Activated naive CD8-positive, alpha-beta T cell treated with anti-CD3 and anti-CD28 coated beads for 36 hours (primary cell): ENCODE measurements at places on chromosomes 6 and 20. TPM values are rescaled to one million over a fixed set of nuclear protein-coding genes. Genes with fewer than 3 reads are reported as not detected.

CDYL gene
- total RNA-seq = 40.5 TPM

ANGPT4 gene
- not detected for total RNA-seq

RSPH3 gene
- 4.0 TPM for total RNA-seq

BAG2 gene
- 12.4 TPM for total RNA-seq

RSPO3 gene
- total RNA-seq = not detected

SUMO4 gene
- 2.6 TPM for total RNA-seq

MTRF1L gene
- 18.2 TPM for total RNA-seq

PPIL6 gene
- 0.60 TPM for total RNA-seq

ADAM33 gene
- total RNA-seq = not detected

DEFB132 gene
- total RNA-seq = not detected

UNC5CL gene
- 1.7 TPM for total RNA-seq

RTF2 gene
- total RNA-seq = 76.3 TPM

TMEM200A gene
- total RNA-seq = not detected

SYCP2L gene
- total RNA-seq = not detected

CLIC5 gene
- total RNA-seq = 0.50 TPM

POPDC3 gene
- not detected for total RNA-seq

SLA2 gene
- total RNA-seq = 73.4 TPM

SCUBE3 gene
- not detected for total RNA-seq

CNBD2 gene
- total RNA-seq = 3.8 TPM

GNAS-AS1 gene
- total RNA-seq = 1.3 TPM
